ENCODE measurements at places on chromosomes 16 and 17.
A peak's percentile ranks its signal among the peaks of the same experiment; 100 is the strongest.

DNA sequence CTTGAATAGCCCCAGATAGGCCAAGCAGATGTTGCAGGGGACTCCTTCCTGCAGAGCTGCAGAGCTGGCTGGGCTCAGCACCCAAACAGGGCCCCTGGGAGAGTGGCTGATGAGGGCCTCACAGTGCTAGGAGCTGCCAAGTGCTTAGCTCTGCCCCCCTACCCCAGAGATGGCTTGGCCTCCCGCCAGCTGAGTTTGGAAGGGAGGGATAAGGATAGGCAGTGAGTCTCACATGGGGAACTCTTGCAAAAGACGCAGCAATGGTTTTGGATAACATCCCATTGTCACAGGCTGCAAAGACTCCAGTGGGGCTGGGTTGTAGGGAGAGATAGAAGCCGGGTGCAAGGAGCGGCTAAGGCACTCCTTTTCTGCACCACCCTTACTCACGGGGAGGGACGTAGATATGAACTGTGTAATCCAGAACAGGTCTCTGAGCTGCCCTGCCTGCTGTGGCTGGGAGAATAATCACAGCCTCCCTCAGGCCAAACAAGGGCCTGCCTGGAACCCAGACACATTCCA, 52.9 kb upstream of the MAF start:
- no peak for DNase-seq

- DNase-seq, result no peak
These were observed 1.9 kb downstream of the PPP4C start for GRCh38 chr16:30077656-30078055.

- DNase-seq, result peak; percentile 65
These were observed 23.1 kb downstream of the MIS12 start for GRCh38 chr17:5509482-5509881.

DNA sequence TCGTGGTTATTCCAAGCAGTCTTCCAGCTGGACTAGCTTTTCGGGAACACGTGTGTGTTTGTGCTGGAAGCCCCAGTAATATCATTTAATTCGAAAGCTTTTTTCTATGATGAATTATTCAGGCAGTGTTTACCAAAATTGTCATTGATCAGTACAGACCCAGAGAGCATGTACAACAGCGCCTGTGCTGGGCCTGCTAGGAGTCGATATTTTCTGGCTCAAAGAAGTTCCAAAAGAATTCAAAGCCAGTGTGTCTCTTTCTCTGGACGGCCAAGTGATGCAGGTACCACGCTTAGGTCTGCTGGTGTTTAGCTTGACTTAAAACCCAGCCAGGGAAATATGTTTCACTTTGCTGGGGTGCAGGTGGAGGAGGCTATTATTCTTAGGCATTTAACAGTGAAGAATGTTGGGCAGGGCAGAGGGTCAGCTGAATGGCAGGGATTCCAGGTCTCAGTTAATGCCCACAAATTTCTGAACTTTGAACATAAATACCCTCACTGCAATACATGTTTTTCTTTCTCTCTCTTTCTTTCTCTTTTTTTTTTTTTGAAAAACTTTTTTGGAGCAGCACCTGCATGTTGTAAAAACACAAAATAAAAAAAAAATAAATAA, 401.3 kb downstream of the WWOX start:
- DNase-seq, result no peak

DNA sequence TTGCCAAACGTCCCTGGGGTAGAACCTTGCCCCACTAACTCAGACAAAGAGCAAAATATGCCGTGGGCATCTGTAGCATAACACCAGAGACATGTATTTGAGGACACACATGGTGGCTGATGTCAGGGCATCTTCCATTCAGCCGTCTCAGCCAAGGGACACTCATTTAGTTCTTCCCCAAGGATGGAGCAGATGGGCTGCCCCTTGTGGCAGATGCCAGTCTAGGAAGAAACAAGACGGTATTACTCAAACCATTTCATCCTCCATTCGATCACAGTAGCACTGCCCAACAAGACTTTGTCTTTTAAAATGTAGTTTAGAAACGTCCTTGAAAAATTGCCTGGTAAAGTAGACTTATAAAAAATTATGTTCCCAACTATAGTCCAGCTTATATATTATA, 937.6 kb upstream of the EEF2KMT start:
- DNase-seq, result no peak

- DNase-seq, result peak; percentile 50
These were observed 109.0 kb downstream of the SYCE1L start for GRCh38 chr16:77308163-77308561.

DNA sequence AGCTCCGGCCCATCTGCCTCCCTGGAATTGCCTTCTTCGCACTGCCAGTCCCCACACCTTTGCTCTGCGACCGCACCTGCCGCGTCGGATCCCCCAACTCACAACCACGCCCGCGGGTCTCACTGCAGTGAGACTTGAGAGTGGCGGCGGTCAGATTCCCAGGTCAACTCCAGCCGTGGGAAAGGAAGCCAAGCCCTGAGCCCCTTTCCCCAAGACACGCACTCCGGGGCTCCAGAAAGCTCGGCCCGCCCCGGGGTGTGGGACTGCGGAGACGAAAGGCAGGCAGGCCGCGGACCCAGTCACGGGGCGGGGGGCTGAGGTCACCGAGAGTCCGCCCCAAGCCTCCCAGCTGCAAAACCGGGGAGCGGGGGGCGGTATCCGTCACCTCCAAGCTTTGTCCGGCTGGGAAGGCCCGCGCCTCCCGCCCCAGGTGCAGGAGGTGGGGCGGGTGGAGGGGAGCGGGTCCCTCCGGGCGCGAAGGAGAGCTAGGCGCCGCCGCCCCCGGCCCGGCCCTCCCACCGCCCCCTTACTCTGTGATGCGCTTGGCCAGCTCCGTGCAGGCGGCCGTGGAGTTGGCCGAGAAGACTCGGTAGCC, 615 bp downstream of the PRPSAP1 start:
- DNase-seq, result no peak

- DNase-seq, result peak; percentile 94
These were observed 95.6 kb upstream of the CDYL2 start for GRCh38 chr16:80899809-80900592.

DNA sequence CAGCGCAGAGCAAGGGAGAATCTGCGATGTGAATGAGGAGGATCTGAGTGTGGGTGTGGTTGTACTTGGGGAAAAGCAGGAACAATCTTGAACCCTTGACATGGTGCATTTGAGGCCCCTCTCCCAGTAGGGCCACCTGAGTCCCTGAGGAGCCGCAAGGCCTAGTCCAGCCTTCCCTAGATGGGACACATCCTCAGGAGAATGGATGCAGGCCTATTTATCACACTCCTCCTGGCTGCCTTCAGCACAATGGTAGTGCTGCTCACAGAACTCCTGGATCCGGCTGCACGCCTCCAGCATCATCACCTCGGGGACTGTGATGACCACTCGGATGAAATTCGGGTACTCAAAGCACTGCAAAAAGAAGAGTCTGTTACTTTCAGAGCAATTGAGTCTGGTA, 9.0 kb downstream of the TAT start:
- no peak for DNase-seq

- peak; percentile 47 for DNase-seq
These were observed 176.5 kb downstream of the SEC14L1 start for GRCh38 chr17:77317091-77317750.

GRCh38 chr17:31702041-31702440, 157.0 kb downstream of the COPRS start:
- no peak for DNase-seq

GRCh38 chr17:77352441-77352840, 211.7 kb downstream of the SEC14L1 start:
- no peak for DNase-seq

DNA sequence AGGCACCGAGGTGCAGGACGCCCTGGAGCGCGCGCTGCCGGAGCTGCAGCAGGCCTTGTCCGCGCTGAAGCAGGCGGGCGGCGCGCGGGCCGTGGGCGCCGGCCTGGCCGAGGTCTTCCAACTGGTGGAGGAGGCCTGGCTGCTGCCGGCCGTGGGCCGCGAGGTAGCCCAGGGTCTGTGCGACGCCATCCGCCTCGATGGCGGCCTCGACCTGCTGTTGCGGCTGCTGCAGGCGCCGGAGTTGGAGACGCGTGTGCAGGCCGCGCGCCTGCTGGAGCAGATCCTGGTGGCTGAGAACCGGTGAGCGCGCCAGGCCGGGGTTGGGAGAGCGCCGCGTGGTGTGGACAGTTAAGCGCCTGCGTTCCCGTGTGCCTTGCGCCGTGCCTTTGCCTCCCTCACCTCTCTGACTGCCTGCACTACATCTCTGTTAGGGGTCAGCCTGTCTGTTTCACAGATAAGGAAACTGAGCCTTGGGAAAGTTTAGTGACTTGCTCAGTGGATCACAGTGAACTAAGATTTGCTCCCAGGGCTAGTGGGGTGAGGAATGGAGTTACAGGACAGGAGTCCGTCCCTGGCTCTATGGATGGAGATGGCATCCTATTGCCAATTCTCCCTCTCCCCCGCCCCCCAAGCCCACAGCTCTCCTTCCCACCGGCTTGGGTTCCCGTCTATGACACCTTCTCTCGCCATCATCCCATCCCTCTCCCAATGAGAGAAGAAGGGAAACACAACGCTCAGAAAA, 880 bp downstream of the SARM1 start:
- peak; percentile 33 for DNase-seq

DNA sequence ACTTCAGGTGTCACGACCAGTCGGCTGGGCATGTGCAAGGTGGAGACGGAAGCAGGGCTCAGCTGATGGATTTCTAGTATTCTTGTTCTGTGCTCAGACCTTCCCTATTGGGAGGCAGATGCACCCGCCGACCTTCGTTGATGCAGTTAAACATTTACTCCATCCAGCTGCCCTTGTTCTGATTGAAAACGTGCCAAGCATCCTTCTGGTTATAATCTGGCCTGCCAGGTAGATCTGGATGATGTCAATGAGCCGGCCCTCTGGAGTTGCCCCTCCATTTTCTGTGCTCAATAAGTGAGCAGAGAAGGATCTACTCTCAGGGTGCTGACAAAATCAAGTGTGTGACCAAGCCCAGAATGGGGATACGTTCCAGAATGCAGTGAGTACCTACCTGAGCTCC, 38.3 kb downstream of the CCDC182 start:
- no peak for DNase-seq

- DNase-seq, result no peak
These were observed 10.0 kb downstream of the WDR45B start for GRCh38 chr17:82638183-82638773.

- DNase-seq, result peak; percentile 85
These were observed 11.1 kb downstream of the TNS4 start for GRCh38 chr17:40490289-40490853.

- DNase-seq, result no peak
These were observed 18.9 kb upstream of the DOK4 start for GRCh38 chr16:57505169-57505568.

GRCh38 chr16:72256398-72257066, 84.6 kb upstream of the PMFBP1 start:
- peak; percentile 58 for DNase-seq

- DNase-seq, result no peak
These were observed 5.4 kb upstream of the HAP1 start for GRCh38 chr17:41739661-41740352.
